ENCODE measurements at places on chromosomes 12 and 14.

- DNase-seq = no peak
Measured at GRCh38 chr12:103947871-103948555, 17.7 kb upstream of the TDG start.

GRCh38 chr14:61649283-61649682 lies 46.0 kb upstream of the HIF1A start:
- DNase-seq = no peak

DNA sequence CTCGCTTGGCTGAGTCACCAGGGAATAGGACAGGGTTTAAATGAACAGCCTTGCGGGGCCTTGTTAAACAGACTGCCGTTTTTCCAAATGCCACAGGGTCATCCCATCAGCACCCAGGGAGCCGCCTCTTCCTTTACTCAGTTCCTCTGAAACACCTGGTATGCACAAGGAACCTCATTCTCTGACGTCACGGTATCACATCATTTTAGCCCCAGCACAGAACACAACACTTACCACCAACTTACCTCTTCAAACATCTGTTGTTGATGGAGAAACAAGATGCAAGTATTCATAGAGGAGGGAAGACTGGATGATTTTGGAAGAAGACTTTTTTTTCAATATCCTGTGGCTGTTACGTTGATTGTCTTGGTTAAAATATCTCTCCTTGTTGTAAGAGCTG lies 535.3 kb upstream of the TMEM132C start:
- no peak for DNase-seq

- DNase-seq = no peak
Measured at GRCh38 chr14:96482986-96483385, 19.2 kb upstream of the PAPOLA start.

DNA sequence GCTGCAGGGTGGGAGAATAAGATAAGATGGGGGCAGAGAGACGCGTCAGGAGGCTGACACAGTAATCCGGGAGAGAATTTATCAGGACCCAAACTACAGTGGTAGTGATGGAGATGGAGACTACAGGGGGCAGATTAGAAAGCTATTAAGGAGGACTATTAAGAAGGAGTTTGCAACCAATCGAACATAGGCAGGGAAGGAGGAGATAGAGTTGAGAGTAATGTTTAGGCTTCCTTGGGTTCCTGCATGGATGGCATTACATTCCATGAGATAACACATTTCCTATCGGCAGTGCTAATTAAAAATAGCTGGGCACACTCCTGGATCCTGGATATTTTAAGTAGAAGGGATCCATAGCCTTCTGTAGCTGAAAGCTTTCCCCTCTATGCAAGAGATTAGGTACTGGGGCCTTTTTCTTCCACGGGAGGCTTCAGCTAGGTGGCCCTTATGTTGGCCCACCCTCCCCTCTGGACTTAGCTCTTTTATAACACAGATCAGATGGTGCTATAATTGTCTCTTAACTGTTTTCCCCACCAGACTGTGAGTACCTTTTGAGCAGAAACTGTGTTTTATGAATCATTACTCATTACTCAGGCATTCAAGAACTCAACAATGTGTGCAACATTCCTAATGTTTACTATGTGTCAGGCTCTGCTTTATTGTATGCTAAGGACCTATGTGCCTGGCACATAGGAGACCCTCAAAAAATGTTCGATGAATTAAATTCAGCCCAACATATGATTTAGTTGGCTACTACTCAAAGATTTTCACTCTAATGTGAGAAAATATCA lies 113.0 kb downstream of the RMST start:
- DNase-seq = no peak

DNA sequence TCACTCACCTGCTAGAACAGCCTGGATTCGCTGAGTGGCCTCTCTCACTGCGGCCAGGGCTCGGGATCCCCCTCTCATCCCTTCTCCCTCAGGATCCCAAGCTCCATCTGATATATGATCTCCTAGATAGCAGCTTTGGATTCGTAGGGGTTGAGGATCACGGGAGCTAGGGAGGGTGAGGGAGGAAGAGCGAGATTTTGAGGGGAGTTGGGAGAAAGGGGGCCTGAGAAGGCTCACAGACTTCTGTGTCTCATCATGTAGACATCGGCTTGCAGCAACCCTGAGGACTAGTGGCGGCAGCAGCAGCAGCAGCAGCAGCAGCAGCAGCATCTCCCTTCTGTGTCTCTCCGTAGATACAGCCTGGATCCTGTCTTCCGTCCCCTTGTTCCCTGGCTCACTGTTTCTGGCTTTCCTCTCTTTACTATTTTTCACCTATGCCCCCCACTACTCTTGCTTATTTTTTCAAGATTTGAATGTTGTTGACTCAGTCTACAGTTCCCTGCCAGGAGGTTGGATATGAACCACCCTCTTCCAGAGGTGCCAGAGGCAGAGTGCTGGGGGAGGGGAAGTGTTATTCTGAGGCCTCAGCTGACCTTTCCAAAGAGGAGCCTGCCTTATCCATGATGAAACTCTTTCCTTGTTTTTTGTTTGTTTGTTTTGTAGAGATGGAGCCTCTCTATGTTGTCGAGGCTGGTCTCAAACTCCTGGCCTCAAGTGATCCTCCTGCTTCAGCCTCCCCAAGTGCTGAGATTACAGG lies at the start of gene CIROP:
TSS of gene CIROP (minus strand) at position 399 of the 757 bp plus-strand sequence. CDS start at position 330, 69 bp downstream.
- DNase-seq = no peak

DNA sequence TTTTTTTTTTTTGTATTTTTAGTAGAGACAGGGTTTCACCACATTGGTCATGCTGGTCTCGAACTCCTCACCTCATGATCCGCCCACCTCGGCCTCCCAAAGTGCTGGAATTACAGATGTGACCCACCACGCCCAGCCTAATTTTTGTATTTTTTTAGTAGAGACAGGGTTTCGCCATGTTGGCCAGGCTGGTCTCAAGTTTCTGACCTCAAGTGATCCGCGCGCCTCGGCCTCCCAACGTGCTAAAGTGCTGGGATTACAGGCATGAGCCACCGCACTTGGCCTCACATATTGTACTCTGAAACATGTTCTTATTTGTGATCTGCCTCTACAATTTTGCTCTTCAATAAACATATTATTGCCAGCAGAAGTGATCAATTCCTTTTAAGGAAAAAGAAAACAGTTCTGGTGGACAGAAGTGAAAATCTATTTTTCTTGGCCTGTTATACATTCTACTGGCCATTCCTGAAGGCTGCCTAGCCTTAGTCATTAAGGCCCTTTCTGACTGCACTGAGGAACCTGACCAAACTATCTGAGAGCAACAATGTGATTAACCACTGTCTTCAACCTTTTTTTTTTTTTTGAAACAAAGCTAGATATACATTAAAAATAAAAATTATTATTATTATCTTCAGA lies 36.1 kb downstream of the SNX6 start:
- DNase-seq = no peak

DNA sequence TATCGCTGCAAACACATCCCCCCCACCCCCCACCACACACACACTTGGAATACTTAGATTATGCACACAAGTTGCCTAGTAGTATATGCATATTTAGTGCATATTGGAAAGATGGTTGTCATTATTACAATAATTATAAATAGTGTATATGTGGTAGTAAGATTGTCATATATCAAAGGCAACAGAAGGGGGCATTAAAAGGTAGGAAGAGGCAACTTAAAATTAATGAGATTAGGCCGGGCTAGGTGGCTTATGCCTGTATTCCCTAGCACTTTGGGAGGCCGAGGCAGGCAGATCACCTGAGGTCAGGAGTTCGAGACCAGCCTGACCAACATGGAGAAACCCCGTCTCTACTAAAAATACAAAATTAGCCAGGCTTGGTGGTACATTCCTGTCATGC lies 52.1 kb downstream of the GSC start:
- DNase-seq = no peak

- DNase-seq = no peak
Measured at GRCh38 chr12:3655328-3655900, 97.5 kb downstream of the CRACR2A start.

DNA sequence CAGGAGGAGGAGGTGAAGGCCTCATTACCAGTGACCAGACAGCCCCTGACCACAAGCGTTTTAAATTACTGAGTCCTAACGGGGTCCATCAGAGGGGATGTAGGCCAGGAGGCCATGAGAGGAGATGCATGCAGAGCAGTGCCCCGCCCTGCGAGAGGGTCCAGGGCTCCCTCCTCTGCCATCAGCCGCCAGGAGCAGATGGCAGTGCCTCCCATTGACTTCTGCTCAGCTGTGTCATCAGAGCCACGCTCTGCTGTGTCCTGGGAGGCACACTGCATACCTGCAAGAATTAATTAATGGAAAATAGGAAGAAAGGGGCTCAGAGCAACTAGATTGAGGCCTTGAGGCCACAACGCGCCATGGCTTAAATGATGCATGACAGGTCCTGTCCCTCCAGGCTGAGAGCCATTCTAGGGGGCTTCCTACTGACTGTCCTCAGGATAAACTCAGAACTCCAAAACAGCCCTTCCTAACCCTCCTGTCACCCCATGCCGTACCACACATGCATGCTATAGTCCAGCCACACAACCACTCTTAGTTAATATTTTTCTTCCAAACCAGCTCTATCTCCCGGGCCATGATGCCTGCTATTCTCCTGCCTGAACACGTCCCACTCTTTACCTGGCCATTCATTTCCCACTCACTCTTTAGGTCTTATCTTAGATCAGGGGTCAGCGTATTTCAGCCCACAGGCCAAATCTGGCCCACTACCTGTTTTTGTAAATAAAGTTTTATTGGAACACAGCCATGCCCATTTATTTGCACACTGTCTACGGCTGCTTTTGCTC lies 235.8 kb downstream of the KSR2 start:
- DNase-seq = no peak

- DNase-seq = no peak
Measured at GRCh38 chr12:115716551-115716950, 560.9 kb downstream of the MED13L start.

GRCh38 chr14:94535506-94535905 lies 25.7 kb upstream of the SERPINA4 start:
- DNase-seq = no peak

- no peak for DNase-seq
Measured at GRCh38 chr12:117574655-117575054, 213.2 kb upstream of the NOS1 start.

DNA sequence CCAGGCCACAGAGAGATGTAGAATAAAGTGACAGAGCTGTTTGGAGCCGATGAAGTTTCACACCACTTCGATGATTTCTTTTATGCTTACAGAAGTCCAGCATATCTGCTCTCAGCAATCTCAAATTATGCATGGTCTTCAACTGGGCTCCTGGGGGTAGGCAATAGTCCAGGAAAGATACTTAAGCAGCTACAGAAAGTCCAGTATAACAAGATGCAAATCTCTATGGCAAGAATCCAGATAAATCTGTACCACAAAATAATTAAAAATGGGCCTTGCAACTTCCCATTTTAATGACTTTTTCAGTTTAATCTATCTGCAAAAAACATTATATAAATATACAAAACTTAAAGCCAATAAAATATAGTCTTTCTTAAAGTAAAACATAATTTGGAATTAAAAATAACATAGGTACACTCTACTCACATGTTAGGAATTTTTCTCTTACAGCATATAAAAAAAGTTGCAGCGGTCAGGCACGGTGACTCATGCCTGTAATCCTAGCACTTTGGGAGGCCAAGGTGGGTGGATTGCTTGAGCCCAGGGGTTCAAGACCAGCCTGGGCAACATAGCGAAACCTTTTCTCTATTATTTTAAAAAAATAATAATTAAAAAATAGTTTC lies 20.5 kb upstream of the RAD51AP1 start:
- no peak for DNase-seq

- DNase-seq = no peak
Measured at GRCh38 chr12:6536894-6537579, 2.7 kb downstream of the GAPDH start.

- DNase-seq = no peak
Measured at GRCh38 chr12:29581631-29582030, 84.1 kb upstream of the OVCH1 start.

- no peak for DNase-seq
Measured at GRCh38 chr14:102318781-102319276, 717 bp upstream of the ZNF839 start.

GRCh38 chr14:49733836-49734235 lies 34.1 kb upstream of the KLHDC2 start:
- DNase-seq = no peak

- no peak for DNase-seq
Measured at GRCh38 chr12:101793401-101793800, 37.4 kb downstream of the GNPTAB start.

- no peak for DNase-seq
Measured at GRCh38 chr14:87000081-87000480, 992.9 kb downstream of the GALC start.

DNA sequence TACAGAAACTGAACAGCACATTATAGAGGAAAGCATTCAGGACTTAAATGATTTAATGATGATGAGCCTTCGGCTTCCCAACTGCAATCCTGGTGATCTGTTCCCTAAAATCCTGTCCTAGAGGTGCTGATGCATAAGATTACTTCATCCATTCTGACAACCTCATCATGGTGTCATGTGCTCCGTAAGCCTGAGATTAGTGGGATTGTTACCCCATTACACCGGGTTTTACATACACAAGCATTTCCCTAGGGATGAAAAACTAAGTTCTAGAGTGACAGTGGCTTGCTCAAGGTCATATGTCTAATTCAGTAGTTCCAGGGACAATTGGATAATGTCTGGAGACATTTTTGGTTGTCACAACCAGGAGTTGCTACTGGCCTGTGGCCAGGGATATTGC lies 2.5 kb upstream of the RNASE13 start:
- DNase-seq = no peak

GRCh38 chr12:31790759-31791158 lies 61.9 kb upstream of the AMN1 start:
- no peak for DNase-seq

DNA sequence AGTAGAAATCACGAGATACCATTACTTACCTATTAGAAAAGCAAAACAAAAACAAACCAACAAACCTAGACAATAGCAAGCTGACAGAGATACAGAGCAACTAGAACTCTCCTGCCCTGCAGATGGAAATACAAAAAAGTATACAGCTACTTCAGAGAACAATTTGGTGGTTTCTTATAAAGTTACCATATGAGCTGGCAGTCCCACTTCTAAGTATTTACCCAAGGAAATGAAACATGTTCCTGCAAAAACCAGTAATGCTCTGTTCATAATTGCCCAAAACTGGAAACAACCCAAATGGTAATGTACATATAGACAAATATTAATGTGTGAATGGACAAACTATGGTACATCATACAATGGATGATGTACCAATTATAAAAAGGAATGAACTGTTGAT lies 31.7 kb downstream of the FUT8 start:
- DNase-seq = no peak

GRCh38 chr14:73238424-73238852 lies 1.1 kb downstream of the PAPLN start:
- DNase-seq = no peak

GRCh38 chr14:26121181-26121580 lies 476.7 kb downstream of the NOVA1 start:
- DNase-seq = no peak
